ENCODE measurements at places on chromosomes 1 and 21. TPM values are rescaled to one million over a fixed set of nuclear protein-coding genes. Genes with fewer than 3 reads are reported as not detected.
A peak's percentile ranks its signal among the peaks of the same experiment; 100 is the strongest.

GRCh38 chr1:44346184-44346583 lies 8.9 kb downstream of the ERI3 start:
- no peak for DNase-seq

DNA sequence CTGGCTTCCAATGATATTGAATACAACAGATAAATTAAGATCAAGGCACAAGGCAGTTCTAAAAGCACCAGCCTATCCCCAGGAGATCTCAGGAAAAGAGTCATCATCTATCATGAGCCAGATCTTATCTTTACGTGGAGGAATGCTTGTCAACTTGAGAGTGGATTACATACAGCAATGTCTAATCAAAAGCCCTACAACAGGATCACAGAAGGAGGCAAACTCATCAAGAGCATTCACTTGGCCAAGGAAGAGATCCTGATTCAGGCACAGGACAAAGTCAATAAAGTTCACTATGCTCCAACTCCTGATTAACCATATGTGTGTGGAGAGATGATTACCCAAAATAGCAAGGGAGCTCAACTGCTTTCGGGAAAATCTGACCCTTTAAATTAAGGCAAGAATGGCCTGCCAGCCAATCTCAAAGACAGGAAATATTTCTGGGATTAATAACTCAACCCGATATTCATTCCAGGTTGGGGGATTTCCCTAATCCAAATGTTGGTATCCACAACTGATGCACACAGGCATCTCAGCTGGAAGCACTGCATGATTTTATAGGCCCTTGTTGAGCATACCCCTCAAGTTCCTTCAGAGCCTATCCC lies 33.7 kb downstream of the TBX15 start:
- no peak for DNase-seq

- DNase-seq: no peak
Observed at GRCh38 chr21:29022166-29022565, 2.3 kb upstream of the USP16 start.

Gene BTBD8
- total RNA-seq: 6.1 TPM

DNA sequence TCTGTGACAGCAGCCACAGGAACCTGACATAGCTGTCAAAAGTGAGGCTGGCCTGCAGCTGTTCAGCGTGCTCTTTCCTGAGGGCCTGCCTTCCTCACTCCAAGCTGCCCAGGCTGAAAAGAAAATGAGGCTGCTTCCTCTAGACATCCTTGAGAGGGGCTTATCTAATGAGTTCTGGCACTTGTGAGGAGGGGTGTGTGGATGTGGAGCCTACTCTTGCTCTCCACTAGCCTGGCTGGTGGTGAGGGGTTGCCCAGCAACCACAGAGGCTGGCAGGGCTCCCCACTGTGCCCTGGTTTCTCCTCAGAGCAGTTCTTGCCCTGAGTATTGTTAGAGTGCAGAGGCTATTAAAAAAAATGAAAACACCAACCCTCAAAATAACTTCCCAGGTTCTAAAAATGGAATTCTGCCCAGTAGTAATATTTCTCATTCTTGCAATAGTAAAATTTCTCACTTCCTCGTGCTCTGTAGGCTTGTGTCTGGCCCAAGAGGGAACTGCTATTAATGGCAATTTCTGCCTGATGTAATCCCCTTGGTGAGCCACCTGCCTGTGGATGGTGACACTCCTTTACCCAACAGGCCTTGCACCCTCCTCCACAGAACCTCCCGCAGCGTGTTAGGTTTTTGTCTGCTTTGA lies 52.6 kb upstream of the EPS8L3 start:
- DNase-seq: no peak

DNA sequence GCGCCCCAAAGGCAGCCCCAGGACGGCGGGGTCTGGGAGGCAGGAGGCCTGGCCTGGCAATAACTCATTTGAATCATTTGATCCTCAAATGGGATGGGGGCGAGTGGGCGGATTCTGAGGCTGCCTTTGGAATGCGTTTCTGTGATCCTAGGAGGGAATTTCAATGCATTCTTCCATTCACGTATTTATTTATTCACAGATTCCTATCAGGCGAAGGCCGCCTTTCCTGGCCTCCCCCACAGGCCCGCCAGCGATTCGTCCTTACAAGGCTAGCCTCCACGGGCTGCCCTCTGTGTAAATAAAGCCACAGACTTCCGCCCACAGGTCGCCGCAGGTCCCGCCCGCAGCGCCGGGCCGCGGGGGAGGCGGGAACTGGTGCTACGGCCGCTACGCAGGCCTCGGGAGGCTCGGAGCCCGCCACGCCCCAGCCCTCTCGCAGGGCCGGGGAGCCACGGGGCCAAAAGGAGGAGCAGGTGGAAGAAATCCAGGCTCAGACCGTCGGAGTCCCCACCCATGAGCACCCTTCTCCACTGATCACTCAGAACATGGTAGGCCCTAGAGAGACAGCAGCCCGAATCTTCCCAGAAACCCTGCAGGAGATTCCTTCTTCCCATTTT lies 31.3 kb upstream of the JUN start:
- DNase-seq: peak; percentile 89

Gene FAAH
- total RNA-seq: 40.3 TPM

All from hepatocyte (in vitro differentiated cells).